ENCODE measurements at places on chromosomes 2 and 18.

- ATAC-seq, result no peak
These were observed 14.4 kb upstream of the RPE start for GRCh38 chr2:209988010-209988409.

DNA sequence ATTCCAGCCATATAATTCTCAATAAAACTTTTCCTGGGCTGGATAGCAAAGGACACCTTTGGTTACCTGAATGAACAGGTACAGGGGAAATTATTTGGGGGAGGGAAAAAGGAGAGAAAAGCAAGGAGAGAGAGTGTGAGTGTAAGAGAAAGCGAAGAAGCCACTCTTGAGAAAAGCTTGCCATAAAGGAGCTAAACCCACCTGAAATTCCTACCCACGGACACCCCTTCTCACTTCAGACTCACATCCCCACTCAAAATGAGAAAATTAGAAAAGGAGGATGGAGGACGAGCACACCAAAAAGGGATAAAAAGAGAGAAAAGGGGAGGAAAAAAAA lies 354 bp downstream of the ZEB2 start:
- ATAC-seq, result no peak

DNA sequence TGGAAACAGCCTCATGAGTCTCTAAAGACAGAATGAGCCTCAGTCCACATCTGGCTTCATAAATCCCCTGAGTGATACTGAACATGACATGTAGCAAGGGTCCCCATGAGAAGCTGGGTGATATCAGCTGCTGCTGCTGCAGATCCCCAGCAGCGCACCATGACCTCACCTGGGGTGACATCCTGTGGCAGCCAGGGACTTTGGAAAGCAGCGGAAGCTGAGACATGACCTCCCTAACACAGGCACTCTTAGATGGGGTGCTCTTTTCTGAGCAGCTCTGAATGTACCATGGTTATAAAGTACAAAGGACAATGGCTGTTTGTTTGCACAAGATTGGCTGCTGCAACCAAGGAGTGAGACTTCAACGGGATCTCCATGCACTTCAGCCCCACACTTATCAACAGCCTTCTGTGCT lies 74.7 kb upstream of the TMEM200C start:
- no peak for ATAC-seq

DNA sequence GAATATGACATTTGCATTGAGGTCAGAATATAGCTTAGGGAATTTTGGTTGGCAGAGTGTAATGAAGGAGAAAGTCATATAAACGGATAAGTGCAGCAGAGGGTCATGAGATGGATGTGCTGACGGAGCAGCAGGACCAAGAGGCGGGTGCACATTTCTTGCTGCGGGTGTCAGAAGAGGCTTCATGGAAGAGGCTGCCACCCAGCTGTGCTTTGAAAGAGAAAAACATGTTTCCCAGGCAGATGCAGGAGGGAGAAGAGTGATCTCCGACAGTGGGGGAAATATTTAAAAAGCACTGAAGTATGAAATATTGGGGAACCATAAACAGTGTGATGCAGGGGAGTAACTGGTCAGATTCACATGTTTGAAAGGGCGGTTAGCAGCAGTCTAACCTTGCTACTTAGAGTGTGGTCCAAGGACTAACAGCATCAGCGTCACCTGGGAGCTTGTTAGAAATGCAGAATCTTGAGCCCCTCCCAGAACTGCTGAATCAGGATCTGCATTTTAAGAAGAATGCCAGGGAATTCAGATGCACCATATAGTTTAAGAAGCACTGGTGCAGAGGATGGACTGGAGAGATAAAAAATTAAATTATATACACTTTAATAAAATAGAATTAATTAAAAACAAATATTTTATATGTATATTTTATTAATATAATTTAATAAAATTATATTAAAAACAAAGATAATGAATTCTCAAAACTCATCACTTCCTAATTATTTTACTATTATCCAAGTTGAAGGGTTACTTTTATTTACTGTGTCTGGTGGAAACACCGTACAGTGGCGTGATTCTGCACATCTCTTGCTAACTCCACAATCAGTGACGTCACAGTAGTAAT lies 36.1 kb upstream of the SCYGR1 start:
- ATAC-seq, result no peak

- ATAC-seq, result no peak
These were observed 110.7 kb upstream of the PPP1CB start for GRCh38 chr2:28640908-28641300.

GRCh38 chr2:67243919-67244318 lies 153.2 kb upstream of the ETAA1 start:
- no peak for ATAC-seq

DNA sequence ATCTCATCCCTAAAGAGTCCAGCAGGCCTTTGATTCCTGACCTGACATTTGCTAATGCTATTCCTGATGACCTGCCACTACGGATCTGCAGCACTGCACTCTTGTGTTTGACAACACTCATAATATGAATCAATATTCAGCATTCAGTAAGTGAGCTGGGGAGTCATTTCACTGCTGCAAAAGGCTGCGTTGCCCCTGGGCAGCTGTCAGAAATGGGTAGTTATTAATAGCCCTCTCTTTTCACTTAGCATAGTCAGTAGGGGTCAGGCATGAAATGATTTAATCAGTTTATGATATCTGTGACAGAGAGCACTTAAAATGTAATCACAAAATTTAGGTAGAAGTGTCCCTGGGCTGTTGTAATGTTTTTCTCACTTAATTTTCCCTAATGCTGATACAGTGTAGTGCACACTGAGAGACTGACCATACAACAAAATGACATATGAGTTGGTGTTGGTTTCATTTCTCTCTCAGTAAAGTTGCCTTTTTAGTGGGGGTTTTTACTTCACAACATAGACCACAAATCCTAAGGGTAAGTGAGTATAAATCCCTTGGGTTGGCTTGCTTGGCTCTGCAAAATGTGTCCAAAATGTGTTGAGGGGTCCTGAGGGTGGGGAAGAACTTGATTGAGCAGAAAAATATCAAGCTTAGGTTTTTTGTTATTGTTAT lies 184.8 kb downstream of the CAMKMT start:
- ATAC-seq, result no peak

GRCh38 chr2:26587994-26588393 lies 53.2 kb downstream of the CIB4 start:
- ATAC-seq, result no peak

DNA sequence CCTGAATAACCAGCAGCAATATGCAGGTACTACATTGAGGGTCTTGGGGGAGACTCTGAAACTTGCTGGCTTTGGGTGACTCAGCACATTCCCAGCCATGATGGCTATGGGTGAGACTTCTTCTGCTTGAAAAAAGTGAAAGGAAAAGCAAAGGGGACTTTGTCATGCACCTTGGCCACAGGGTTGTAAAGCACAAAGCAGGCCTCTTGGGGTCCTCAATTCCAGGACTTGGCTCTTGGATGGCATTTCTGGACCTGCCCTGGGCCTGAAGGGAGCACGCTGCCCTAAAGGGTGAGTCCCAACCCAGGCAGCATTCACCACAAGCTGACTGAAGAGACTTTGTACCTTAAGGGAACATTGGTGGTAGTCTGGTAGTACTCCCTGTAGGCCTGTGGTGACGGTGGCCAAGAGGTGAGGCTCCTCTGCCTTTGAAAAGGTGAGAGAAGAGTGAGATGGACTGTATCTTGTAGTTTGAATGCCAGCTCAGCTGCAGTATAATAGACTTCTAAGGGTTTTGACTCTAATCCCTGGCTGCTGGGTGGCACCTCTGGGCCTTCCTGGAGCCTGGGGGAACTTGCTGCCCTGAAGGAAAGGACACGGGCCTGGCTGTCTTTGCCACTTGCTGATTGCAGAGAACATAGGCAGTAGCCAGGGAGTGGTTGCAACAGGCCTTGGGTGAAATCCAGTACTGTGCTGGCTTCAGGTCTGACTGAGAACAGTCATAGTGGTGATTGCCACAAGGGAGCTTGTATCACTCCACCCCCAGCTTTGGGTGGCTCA lies 36.5 kb upstream of the CYTIP start:
- ATAC-seq, result peak; percentile 69

DNA sequence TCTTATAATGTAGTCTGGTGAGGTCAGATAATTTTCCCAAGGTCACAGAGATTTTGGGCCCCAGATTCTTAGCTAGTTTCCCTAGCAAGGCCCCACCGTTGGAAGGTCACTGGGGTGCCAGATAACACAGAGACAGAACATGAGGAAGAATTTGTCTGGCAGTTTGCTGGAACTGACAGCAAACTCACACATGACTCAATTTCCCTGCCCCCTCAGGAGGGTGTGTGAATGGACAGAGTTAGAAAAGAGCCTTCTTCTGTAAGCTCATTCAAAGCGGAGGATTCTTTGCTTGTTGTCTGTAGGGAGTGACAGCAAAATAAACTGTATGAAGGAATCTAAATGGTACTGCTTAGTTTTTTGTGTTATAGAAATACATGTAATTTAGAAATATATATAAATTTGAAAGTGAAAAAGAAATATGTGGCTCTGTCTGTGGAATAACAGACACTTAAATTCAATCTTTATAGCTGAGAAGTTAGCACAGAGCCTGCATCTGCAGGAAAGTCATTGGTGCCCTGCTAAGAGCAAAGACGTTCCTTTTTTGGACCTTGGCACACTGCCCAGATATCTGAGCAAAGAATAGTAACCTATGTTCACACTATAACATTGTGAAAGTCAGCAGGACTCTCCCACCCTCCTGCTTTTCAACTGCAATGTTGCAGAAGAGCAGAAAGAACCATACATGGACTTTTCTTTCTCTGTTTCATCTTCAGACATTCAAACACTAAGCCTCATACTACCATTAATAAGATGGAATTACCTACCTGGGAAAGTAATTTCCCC lies 2.1 kb downstream of the MDH1 start:
- ATAC-seq, result no peak

GRCh38 chr2:74424139-74424992 lies 2.8 kb downstream of the WDR54 start:
- no peak for ATAC-seq

DNA sequence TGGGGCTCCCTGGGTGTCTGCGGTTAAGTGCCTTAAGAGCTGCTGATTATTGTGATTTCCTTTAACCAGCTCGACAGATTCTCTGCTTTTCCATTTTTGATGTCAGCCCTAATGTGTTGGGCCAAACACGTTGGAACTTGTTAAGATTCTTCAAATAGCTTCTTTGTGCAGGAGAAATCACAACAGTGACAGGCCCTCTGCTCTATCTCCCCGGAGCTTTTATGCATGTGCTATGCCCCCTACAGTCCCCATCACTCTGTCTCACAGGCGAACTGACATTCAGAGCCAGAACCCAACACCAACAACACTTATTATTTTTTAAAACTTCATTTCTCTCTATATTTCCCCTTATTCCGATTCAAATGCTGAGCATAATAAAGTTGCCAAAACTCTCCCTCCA lies 371.7 kb upstream of the CELF4 start:
- ATAC-seq, result no peak

- no peak for ATAC-seq
These were observed 3.9 kb upstream of the GALNT14 start for GRCh38 chr2:31142110-31142509.

DNA sequence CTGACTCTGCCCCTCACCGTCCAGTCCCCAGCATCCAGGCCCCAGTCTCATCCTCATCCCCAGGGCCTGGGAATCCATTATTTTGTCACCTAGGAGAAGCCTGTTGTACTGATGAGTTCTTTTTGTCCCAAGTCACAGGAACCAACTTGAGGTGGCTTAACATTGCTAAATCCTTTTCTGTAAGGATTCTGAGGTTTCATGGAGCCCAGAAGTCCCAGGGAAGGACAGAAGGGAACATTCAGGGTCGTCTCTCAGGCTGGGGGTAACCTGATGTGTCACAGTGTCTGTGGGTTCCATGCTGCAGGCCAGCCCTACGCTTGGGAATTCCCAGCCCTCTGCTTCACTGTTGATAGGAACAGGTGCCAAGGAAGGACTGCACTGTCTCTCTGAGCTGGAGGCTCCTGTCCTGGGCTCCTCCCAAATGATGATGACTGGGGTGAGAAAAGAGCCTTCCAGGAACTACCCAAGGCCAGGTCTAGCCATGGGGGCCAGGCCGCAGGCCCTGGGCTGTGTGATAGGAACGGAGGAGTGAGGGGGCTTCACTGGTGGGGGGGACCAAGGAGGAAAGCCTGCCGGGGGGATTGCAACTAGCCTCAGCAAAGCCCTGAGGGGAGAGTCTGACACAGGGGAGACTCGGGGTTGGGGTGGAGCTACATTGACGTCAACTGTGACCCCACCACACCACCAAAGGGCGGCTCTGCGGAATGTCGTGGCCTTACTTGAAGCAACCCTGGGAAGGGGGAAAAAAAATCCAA lies 145.7 kb downstream of the SMAD7 start:
- no peak for ATAC-seq

DNA sequence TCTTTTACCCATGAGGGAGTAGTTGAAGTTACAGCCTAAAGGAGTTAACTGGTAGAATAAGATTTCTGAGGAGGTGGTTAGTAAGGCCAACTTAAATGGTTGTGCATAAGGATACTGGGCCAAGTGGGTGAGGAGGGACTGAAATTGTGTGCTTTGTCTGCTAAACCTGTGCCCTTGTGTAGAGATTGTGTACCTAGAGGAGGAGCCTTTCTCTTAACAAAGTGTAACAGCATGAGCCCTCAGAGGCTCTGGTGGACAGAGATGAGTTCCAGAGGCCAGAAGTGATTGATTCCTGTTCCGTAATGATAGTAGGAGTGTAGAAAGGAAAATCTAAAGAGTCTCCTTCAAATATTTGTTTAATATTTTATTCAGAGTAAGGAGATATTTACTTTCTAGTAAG lies 42.9 kb downstream of the OTX1 start:
- no peak for ATAC-seq

DNA sequence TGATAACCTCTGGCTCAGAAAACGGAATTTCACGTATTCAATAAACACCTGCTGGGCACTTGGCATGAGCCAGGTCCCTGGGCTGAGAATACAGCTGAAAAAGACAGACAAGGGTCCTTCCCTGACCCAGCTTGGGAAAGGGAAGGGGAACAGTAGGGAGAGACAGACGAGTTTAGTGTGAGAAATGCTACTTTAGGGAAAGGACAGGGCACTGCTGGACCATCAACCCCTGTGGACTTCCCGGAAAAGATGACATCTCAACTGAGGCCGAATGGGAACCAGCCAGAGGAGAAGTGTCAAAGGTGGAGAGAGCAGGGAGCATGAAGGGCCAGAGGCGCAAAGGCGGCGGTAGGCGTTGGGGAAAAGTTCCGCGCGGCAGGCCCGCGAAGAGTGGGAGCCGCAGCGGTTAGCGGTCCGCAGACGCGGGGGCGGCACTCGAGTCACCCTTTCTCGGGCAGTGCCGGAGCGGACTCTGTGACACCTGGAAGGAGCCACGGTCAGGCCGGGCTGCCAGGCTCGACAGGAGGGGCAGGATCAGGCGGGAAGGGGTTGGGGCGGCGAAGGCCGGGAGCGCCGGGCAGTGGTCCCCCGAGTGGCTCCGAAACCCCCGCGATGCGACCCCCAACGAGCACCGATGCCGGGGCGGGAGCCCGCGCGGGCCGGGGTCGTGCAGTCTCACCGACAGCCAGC lies 519 bp downstream of the TEX261 start:
- ATAC-seq, result peak; percentile 42

GRCh38 chr18:11807233-11807632 lies 44.0 kb upstream of the CHMP1B start:
- ATAC-seq, result no peak

DNA sequence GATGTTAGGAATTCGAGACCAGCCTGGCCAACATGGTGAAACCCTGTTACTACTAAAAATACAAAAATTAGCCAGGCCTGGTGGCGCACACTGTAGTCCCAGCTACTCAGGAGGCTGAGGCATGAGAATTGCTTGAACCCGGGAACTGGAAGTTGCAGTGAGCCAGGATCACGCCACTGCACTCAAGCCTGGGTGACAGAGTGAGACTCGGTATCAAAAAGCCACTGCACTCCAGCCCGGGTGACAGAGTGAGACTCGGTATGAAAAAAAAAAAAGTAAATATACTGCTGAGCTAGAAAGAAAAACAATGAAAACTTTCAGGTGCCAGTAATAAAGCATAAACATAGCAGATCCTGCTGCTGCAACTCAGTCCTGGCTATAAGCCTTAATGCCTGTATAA lies 73.5 kb downstream of the STRN start:
- ATAC-seq, result no peak

- no peak for ATAC-seq
These were observed 22.6 kb downstream of the CAPN13 start for GRCh38 chr2:30784682-30785081.
